IMR-90 (cell line): ENCODE measurements at places on chromosomes 1 and 21. TPM values are rescaled to one million over a fixed set of nuclear protein-coding genes. Genes with fewer than 3 reads are reported as not detected.

GRCh38 chr1:57033222-57034001 is 67.6 kb upstream of the C8B start:
- no peak overlapping the region for H3K4me3 ChIP-seq
- no peaks in the 10 kb centered on the region for H3K27me3 ChIP-seq
- H3K4me1 ChIP-seq, result no peaks in the 10 kb centered on the region
- no peak for DNase-seq
- H3K36me3 ChIP-seq, result no peaks in the 10 kb centered on the region
- no peak overlapping the region for H3K27ac ChIP-seq

DNA sequence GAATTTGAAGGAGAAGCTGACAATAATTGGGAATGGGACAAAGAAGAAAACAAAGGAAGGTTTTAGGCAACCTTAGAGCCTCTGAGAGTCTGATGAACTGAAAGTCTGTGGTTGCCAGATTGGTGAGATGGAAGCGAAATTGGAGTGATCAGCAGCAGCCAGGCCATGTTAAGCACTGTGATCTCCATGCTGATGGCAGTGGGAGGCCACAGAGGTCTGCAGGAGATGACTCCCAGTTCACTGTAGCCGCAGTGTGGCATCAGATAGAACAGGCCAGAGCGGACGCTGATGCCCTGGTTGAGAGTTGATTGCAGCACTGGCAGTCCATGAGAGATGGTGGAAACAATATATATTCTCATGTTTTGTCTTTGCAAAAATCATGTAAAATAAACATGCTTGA is 137.4 kb upstream of the L1TD1 start:
- no peaks in the 10 kb centered on the region for H3K27me3 ChIP-seq
- H3K4me3 ChIP-seq, result no peak overlapping the region
- DNase-seq, result no peak
- no peaks in the 10 kb centered on the region for H3K4me1 ChIP-seq
- no peaks in the 10 kb centered on the region for H3K36me3 ChIP-seq

DNA sequence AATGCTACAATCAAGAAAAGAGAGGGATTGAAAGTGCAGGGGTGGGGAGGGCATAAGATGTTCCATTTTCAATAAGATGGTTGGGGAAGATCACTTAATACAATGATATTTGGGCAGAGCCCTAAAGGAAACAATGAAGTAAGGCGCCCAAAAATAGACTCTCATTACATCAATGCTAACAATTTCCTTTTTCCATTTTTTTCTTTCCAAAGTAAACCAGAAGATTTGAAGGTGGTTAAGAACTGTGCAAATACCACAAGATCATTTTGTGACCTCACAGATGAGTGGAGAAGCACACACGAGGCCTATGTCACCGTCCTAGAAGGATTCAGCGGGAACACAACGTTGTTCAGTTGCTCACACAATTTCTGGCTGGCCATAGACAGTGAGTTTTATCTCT is 16.8 kb downstream of the IFNAR2 start:
- no peaks in the 10 kb centered on the region for H3K4me1 ChIP-seq
- no peak overlapping the region for H3K4me3 ChIP-seq
- H3K27me3 ChIP-seq, result no peaks in the 10 kb centered on the region

DNA sequence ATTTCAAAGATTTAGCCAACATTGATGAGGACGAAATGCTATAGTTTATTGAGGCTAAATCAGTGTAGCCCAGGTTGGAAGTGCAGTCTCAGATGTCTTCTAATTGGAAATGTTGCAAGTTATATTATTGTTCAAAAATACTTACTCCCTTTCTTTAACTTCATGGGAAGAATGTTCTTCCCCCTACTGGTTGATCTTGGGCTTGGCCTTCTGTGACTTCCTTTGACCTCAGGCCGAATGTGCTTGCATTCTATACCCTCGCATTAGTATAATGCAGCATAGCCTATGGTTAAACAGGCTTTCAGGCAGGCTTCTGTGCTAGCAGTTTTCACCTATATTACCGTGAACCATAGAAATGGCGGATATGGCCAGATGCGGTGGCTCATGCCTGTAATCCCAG is 77.3 kb downstream of the RPE65 start:
- peaks cover 8% of the 10 kb centered on the region for H3K4me1 ChIP-seq
- no peak overlapping the region for H3K4me3 ChIP-seq
- DNase-seq, result no peak
- no peak overlapping the region for H3K27ac ChIP-seq

DNA sequence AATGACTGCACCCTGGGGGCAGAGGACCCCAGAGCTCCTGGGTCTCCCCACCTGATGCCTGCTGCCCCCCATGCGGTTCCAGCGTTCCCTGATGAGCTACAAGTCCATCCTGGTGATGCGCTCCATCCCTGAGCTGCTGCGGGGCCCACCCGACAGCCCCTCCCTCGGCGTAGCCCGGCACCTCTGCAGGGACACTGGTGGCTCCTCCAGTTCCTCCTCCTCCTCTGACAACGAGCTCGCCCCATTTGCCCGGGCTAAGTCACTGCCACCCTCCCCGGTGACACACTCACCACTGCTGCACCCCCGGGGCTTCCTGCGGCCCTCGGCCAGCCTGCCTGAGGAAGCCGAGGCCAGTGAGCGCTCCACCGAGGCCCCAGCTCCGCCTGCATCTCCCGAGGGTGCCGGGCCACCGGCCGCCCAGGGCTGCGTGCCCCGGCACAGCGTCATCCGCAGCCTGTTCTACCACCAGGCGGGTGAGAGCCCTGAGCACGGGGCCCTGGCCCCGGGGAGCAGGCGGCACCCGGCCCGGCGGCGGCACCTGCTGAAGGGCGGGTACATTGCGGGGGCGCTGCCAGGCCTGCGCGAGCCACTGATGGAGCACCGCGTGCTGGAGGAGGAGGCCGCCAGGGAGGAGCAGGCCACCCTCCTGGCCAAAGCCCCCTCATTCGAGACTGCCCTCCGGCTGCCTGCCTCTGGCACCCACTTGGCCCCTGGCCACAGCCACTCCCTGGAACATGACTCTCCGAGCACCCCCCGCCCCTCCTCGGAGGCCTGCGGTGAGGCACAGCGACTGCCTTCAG is 35.5 kb downstream of the TRIM11 start:
- no peaks in the 10 kb centered on the region for H3K36me3 ChIP-seq
- no peak for DNase-seq
- H3K27me3 ChIP-seq, result 0 out of 2 replicates have a peak, but pooled peaks cover 3% of the 10 kb centered on the region
- H3K4me1 ChIP-seq, result peaks cover 12% of the 10 kb centered on the region; the same call in 1 of the 2 replicates
- H3K27ac ChIP-seq, result no peak overlapping the region

DNA sequence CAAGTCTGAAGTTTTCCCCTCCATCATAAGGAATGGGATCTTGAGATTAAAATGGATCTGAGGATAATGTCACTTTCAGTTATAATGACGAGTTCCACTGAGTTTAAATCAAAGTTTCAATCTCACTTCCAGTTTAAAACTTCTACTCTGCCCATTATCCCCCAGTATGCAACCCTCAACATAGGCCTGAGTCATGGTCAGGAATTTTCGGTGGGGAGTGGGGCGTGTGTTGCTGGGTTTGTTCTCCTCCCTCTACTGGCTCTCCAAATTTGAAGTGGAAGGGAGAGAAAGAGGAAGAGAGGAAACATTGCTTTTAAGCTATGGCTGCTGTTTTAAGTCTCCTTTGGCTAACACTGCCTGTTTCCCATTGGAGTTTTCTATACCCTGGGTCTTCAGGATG is 152.9 kb downstream of the TM2D1 start:
- DNase-seq, result no peak
- no peaks in the 10 kb centered on the region for H3K36me3 ChIP-seq
- H3K27ac ChIP-seq, result no peak overlapping the region
- no peak overlapping the region for H3K4me3 ChIP-seq
- no peaks in the 10 kb centered on the region for H3K27me3 ChIP-seq

- H3K4me1 ChIP-seq, result no peaks in the 10 kb centered on the region
- peak; percentile 49 for DNase-seq
- peaks cover 3% of the 10 kb centered on the region; the same call in 1 of the 2 replicates for H3K27me3 ChIP-seq
- no peak overlapping the region for H3K4me3 ChIP-seq
- H3K36me3 ChIP-seq, result no peaks in the 10 kb centered on the region
Observed at GRCh38 chr1:18100491-18101063, 7.0 kb upstream of the IGSF21 start.

DNA sequence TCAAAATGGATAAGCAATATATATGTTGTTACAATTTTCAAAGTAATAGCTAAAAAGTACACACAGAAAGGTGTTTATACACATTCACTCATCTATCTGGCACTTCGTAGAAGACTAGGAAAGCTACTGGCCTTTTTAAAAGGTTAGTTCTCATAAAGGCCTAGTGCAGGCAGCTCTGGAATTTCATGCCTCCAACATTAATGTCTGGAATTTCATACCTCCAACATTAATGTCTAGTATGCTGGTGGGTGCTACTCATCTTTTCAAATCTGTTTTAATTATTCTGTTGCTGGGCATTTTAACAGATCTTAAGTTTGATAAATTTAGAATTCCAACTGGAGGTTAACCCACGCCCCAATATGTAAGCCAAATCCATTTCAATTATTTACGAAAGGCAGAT is 124.2 kb downstream of the AKT3 start:
- H3K4me3 ChIP-seq, result no peak overlapping the region
- no peak overlapping the region for H3K27ac ChIP-seq
- peaks cover 10% of the 10 kb centered on the region for H3K36me3 ChIP-seq
- H3K27me3 ChIP-seq, result no peaks in the 10 kb centered on the region
- no peak for DNase-seq

DNA sequence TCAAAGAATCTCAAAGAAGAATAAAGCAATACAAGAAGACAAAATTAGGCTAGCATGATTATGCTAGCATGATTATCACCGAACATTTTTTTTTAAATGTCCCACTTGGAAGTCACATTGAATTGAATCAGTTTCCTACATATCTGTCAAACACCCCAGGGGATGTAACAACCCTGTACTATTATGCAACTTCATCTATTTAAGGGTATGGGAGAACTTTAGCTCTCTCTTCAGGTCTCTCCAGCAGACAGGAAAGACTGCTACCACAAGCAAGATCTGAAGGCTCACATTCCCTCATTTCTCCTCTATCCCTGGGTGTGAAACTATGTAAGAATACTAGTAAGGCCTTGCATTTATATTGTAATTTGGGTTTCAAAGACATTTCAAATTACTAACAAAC is 52.8 kb downstream of the EDEM3 start:
- peaks cover 14% of the 10 kb centered on the region for H3K36me3 ChIP-seq
- H3K4me3 ChIP-seq, result no peak overlapping the region
- no peaks in the 10 kb centered on the region for H3K27me3 ChIP-seq

DNA sequence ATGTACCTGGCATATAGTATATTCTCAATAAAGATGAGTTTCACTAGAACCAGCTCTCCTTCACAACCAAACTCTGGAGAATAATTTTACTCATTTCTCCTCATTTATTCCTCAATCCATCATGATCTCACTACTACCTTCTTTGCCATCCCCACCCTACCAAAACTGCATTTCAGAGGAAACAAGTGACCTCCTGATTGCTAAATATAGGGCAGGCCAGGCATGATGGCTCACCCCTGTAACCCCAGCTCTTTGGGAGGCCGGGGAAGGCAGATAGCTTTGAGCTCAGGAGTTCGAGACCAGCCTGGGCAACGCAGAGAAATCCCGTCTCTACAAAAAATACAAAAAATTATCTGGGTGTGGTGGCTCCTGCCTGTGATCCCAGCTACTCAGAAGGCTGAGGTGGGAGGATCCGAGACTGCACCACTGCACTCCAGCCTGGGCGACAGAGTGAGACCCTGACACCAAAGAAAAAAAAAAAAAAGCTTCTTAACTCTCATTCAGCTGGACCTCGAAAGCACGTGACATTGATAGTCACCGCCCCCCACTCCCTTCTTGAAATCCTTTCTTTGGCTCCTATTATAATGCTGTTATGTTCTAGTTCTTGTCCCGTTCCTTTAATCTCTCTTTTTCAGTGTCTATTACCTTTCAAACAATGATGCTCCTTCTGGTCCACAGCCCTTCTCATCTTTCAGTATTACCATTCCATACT is 2.1 kb downstream of the TESK2 start:
- no peaks in the 10 kb centered on the region for H3K36me3 ChIP-seq
- no peaks in the 10 kb centered on the region for H3K27me3 ChIP-seq
- H3K4me3 ChIP-seq, result no peak overlapping the region
- no peaks in the 10 kb centered on the region for H3K4me1 ChIP-seq
- no peak overlapping the region for H3K27ac ChIP-seq
- no peak for DNase-seq

TENT5C gene
- 4.1 and 5.3 TPM in 2 replicates for total RNA-seq

LRP8 gene
- total RNA-seq, result 11.1 and 12.0 TPM in 2 replicates

STIL gene
- 17.2 and 19.2 TPM in 2 replicates for total RNA-seq

TSPAN1 gene
- 0.18 TPM in 1 of 2 replicates, not detected in the other for total RNA-seq

WNT3A gene
- not detected in 2 replicates for total RNA-seq
